ENCODE measurements at places on chromosomes 1 and 21. TPM values are rescaled to one million over a fixed set of nuclear protein-coding genes. Genes with fewer than 3 reads are reported as not detected.

DNA sequence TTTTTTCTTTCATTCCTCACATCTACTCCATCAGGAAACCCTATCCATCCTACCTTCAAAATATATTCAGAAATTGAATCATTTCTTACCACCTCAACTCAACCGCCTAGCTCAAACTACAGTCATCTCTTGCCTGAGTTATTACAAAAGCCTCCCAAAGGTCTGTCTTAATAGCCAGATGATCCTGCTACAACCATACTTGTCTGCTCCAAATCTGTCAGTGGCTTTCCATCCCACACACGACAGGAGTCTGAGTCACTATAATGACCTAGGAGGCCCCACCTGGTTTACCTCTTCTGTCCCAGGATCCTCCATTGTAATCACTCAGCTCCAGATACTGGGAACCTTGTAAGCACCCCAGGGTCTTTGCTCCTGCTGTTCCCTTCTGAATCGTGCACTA lies 37.1 kb upstream of the IL12RB2 start:
- no peak for DNase-seq

DNA sequence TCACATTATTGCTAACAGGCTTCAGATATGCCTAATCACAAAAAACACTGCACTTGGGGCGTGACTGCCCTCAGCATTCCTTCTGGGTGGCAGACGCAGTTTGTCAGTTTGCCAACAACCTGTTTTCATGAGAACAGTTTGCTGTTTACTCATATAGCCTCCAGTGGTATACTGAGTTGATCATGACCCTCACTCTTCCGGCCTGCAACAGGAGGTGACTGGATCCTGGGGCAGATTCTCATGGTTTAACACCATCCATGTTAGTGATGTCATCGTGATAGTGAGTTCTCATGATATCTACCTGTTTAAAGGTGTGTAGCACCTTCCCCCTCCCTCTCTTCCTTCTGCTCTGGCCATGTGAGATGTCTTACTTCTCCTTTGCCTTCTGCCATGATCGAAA lies 555.2 kb downstream of the PLPP3 start:
- DNase-seq = no peak

GRCh38 chr1:203038891-203039608 lies 12.8 kb downstream of the PPFIA4 start:
- peak; percentile 77 for DNase-seq

DNA sequence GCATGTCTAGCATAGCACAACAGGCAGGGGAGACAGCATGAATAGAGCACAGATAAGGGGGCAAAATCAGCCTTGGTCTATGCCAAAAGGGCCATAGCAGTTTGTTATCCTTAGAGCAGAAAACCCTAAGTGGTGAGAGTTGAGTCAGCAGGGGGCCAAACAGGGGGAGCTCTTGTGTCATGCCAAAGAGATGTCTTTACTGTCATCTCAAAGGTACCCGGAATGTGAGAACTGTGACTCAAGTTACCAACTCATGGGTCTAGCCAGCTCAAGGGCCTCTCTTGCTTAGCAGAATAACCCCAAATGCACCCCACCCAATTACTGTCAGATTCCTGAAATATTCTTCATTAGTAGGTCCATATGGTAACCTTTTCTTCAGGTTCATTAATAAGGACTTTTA lies 45.9 kb upstream of the NRDC start:
- no peak for DNase-seq

- DNase-seq = no peak
These were observed 33.5 kb downstream of the ADGRL2 start for GRCh38 chr1:81834268-81834667.

GRCh38 chr1:11500881-11501280 lies 21.9 kb downstream of the DISP3 start:
- no peak for DNase-seq

DNA sequence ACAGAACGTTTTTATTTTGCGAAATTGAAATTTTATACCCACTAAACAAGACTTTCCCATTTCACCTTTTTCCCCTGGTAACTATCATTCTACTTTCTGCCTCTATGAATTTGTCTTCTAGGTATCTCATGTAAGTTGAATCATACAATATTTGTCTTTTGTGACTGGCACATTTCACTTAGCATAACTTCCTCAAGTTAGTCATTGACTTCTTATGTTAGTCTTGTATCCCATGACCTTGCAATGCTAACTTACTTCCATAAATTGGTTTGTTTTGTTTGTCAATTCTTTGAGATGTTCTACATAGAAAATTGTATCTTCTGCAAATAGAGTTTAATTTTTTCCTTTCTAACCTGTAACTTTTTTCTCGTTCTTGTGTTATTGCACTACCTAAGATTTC lies 26.9 kb downstream of the SH3BP5L start:
- DNase-seq = no peak

ATAD3C gene
- 1.0 TPM for total RNA-seq
